ENCODE measurements at places on chromosomes 3 and 15.

GRCh38 chr3:138371070-138371965 lies 22.9 kb downstream of the MRAS start:
- DNase-seq: no peak

- DNase-seq: no peak
These were observed 217.4 kb upstream of the ATP11B start for GRCh38 chr3:182575941-182576340.

DNA sequence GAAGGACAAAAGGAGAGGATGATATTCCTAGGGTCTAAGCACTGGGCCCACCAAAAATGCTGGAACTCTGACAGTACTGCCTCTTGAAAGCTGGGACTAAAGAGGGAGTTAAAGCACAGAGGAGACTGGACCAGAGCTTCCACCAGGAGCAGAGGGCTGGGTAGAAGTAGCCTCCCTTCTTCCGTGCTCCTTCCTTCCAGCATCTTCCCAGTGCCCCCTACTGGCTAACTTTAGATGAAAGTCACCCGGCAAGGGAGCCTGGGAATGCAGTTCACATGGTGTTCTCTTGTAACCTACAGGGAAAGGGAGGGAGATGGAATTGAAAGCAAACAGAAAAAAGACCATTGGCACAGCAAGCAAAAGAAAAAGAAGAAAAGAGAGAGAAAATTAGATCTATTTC lies 106.1 kb upstream of the COL8A1 start:
- DNase-seq: no peak

DNA sequence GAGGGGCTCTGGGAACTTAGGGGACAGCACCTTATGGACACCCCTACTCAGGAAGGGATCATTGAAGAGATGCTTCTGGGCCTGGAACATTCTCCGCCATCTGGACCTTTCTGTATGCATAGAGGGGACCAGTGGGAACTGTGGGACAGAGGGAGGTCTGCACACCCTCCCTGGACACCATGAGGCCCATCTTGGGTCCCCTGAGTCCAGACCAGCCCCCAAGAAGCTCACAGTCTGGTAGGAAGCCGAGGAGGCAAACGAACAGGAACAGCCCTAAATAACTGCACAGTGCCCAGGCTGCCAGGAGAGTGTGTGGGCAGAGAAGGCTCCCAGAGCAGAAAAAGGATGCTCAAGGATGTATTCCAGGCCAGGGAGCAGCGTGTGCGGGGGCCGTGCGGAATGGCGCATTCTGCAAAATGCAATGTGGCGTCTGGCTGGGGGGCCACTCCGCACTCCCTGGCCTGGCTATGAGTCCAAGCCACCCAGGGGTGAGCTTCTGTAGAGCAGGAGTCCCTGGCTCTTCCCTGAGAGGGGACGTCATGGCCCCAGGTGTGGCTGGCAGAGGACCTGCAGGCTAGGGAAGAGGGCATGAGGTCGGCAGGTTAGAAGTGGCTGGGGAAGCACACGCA lies 24.5 kb upstream of the KLF13 start:
- no peak for DNase-seq

GRCh38 chr15:65163041-65163440 lies 22.1 kb downstream of the CLPX start:
- DNase-seq: no peak

- DNase-seq: no peak
These were observed 32.6 kb downstream of the STT3B start for GRCh38 chr3:31565288-31565687.

- DNase-seq: no peak
These were observed 243.1 kb downstream of the EPHB1 start for GRCh38 chr3:135038186-135038585.

DNA sequence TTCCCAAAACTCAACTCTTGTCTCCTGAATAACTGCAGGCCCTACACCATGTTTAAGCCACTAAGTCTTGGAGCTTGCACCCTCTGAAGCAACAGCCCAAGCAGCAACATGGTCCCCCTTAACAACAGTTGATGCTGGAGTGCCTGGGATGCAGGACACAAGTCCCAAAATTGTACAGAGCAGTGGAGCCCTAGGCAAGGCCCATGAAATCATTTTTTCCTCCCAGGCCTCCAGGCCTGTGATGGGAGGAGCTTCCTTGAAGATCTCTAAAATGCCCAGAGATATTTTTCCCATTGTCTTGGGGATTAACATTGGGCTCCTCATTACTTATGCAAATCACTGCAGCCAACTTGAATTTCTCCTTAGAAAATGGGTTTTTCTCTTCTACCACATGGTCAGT lies 311.9 kb upstream of the EPHA3 start:
- no peak for DNase-seq

DNA sequence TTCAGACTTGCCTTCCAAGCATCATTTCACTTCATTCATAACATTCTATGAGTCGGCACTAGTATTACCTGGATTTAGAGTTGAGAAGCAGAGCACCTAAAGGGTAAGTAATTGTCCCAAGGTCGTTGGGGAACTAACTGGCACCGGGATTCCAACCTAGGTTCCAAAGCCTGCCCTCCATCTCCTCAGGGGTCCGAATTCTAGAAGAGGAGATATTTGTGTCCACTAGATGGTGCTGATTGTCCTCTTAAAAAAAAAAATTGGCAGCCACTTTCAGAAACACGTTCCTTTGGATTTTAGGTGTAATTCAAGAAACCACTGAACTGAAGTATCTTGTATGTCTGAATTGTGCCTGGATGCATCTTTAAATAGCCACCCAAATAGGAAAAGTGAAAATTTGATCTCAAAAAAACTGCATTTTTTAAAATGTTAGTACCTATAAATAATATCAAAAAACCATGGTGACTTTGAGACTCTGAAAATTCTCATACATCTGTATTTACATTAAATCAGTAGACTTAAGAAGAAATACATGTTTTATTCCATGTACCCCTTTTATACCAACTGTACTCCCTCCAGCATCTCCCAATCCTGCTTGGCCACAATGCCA lies 3.9 kb upstream of the FSIP1 start:
- DNase-seq: no peak

DNA sequence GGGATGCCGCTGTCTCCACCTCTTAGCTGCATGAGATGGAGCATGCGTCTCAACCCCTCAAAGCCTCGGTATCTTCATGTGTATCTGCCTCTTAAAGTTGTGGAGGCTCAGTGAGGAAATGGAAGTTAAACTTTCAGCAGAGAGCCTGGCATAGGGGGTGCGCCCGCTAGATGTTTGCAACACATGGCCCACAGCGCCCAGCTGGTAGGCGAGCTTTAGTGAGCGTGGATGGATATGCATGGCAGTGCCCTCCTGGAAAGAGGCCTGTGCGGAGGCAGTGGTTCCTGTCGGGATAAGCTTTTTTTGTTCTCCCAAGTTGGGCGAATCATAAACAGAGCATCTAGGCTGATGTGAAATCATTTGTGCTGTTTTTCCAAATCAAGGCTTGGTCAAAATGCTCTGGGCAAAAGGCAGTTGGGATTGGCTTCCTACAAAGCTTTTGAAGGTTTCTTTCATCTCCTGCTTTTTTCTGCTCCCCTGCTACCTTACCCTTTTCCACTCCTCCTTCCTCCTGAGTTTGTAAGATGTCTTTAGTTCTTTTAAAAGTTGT lies 272.4 kb upstream of the TPM1 start:
- DNase-seq: no peak

DNA sequence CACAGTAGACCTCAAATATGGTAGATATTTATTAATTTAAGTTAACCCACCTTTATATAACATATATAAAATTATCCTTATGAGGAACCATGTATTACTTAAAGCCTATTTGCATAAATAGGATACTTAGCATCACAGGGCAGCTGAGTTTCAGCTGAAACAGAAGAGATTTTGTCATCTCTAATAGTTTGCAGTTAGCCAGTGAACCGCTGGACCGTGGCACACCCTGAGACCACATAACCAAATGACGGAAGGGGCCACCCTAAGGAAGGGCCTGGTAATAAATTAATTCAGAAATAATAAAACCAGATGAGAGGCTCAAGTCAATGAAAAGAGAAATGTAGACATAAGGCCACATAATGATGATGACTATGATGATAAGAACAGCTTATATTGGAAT lies 107.7 kb downstream of the MYO5A start:
- DNase-seq: no peak

GRCh38 chr3:16290827-16291196 lies 25.8 kb downstream of the OXNAD1 start:
- DNase-seq: no peak

All from stimulated activated CD8-positive, alpha-beta memory T cell treated with anti-CD3 and anti-CD28 coated beads, Interleukin-15, amount 100 ng/mL, for 24 hours (primary cell).